SJCRH30 (cell line): ENCODE measurements at places on chromosomes 3 and 15.

- no peak for DNase-seq
Observed at GRCh38 chr3:48472673-48472922, 26.1 kb downstream of the ATRIP start.

GRCh38 chr15:34679291-34679690 is 75.5 kb downstream of the GJD2 start:
- DNase-seq: no peak

DNA sequence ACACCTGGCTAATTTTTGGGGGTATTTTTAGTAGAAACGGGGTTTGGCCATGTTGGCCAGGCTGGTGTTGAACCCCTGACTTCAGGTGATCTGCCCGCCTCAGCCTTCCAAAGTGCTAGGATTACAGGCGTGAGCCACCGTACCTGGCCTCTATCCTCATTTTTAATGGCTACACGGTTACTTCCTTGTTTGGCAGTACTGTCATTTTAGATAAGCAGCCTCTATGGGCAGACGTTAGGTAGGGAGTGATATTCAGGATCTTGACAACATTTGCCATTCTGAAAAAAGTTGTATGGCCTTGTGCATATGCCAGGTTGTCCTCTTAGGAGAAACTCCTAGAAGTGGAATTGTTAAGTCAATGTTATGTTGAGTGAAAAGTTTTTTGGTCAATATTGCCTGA is 141.7 kb downstream of the ITPR1 start:
- DNase-seq: no peak

DNA sequence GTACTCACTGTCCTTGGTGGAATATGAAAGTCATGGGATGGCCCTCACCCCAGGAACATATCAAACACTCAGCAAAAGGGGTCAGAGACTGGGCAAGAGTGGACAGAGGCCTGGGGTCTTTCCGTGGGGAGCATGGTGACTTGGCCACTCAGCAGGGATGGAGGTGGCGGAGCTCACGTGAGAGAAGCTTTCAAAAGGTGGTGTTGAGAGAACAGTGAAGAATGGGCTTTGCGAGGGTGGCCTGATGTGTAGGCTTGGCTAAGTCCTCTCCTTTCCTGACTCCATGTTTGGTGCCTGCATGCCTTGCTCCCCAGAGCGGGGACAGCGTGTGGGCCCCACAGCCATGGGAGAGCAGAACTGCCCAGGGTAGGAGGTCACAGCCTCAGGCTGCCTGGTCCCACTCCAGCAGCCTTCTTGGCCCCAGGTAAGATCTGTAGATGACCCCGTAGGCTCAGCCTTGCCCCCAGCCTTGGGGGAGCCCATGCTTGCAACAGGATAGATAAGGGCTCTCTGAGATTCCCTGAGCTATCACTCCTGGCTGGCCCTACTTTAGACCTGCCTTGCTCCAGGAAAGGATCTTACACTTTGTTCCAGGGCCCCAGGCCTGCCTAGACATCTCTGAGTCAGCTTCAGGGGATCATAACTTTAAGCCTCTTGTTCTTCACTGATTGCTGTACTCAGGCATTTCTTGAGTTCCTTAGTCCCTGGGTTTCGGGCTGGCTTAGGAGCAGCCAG is 17.0 kb downstream of the RPLP1 start:
- DNase-seq: no peak

- DNase-seq: no peak
Observed at GRCh38 chr15:69275074-69275670, 23.5 kb upstream of the PAQR5 start.

GRCh38 chr15:56929933-56930332 is 11.5 kb downstream of the TCF12 start:
- DNase-seq: no peak

- no peak for DNase-seq
Observed at GRCh38 chr3:71997066-71997653, 212.2 kb upstream of the PROK2 start.

- DNase-seq: no peak
Observed at GRCh38 chr3:126983276-126983652, 349 bp downstream of the PLXNA1 start.

- peak; percentile 64 for DNase-seq
Observed at GRCh38 chr15:80241508-80241907, 10.5 kb downstream of the CTXND1 start.

GRCh38 chr3:126155280-126155640 is 25.1 kb downstream of the ALDH1L1 start:
- no peak for DNase-seq

- no peak for DNase-seq
Observed at GRCh38 chr15:68511073-68511991, 67.5 kb upstream of the CORO2B start.

DNA sequence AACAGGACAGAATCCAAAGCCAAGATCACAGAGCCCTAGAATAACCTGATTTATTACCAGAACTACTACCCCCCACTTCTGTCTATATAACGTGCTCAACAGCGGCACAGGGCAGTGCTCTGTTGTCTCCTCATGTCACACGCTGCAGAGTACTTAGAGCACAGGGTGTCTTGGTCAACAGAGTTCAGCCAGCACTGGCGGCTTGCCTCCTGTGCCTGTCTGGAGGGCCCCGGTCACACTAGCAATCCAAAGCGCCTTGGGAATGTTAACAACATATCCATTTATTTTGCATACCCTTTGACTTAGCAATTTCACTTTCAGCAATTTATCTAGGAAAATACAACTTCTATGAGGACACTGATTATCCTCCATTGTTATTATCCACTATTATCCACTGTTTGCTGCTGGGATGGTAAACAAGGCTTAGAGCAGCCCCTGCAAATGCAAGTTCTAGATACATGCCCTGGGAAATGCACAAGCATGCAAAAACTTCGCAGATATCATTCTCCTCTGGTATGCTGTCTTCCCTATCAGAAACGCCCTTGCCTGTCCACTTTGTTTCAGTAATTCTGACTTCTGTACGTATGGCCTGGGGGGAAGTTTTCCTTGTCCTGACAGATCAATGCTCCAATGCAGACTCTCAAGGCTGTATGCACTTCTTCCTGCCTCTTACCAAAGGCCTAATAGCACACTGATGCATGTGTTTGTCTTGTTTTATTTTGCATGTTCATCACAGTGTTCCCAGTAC is 86.2 kb upstream of the OCA2 start:
- DNase-seq: no peak

- DNase-seq: no peak
Observed at GRCh38 chr3:54042259-54042823, 80.0 kb upstream of the CACNA2D3 start.

GRCh38 chr3:187770224-187770623 is 25.0 kb upstream of the BCL6 start:
- no peak for DNase-seq

GRCh38 chr15:71545223-71545760 is 265.1 kb upstream of the NR2E3 start:
- DNase-seq: no peak
